ENCODE measurements at places on chromosomes 11 and 22. TPM values are rescaled to one million over a fixed set of nuclear protein-coding genes. Genes with fewer than 3 reads are reported as not detected.

Gene DUSP8
- 8.8 TPM for total RNA-seq

Gene INSC
- 0.87 TPM for total RNA-seq

Gene ANO5
- total RNA-seq, result 6.0 TPM

Gene GANAB
- 163 TPM for total RNA-seq

Gene SLC22A12
- total RNA-seq, result not detected

Gene OR51B5
- total RNA-seq, result 0.23 TPM

Gene ST3GAL4
- 192 TPM for total RNA-seq

Gene WNT7B
- 7.5 TPM for total RNA-seq

Gene SLC22A9
- not detected for total RNA-seq

GRCh38 chr11:35311331-35311730, 108.0 kb downstream of the SLC1A2 start:
- no peaks in the 10 kb centered on the region for H3K36me3 ChIP-seq
- no peak overlapping the region for H3K4me3 ChIP-seq
- DNase-seq, result no peak

DNA sequence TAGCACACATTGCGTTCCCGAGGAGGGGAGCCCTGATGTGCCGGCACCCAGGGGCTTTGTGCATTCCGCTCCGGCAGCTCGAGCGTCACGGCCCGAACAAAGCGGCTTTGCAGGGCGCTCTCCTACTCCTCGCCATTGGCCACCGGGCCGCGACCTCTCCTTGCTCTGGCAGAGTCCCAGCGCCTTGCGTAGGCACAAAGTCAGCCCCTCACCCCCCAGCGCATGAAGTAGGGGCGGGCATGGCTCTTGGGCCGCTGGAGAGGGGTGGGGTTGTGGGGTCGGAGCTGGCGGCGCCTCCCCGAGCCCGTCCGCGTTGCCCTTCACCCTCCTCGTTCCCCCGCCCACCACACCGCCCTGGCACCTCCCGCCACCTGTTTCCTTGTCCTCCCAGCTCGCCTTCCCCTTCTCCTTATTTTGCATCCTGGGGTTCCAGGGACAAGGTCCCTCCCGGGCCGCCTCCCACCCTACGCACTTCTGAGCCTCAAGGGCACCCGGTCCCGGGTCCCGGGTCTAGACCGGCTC, 753 bp upstream of the PPARA start:
- H3K27me3 ChIP-seq, result no peaks in the 10 kb centered on the region
- peak overlapping the region; percentile 91 for H3K27ac ChIP-seq
- H3K4me3 ChIP-seq, result peak overlapping the region; percentile 82

DNA sequence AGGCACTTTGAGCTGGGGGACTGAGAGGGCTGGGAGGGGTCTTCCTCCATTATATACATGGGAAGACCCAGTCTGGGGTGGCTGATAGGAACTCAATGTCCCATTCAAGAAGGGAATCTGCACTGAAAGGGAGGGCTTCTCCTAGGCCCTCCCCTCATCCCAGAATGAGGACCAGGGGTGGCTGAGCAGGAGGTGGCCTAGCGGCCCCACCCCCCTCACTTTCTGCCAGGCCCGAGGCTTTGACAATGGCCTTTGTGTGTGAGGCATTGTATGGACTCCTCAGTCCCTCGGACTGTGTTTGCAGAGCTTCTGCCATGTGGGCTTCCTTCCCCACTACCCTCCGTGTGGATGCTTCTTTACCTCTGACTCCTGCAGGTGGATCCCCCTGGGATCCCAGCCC, 65.7 kb downstream of the NECTIN1 start:
- H3K4me3 ChIP-seq, result no peak overlapping the region
- H3K27me3 ChIP-seq, result no peaks in the 10 kb centered on the region
- no peaks in the 10 kb centered on the region for H3K36me3 ChIP-seq
- H3K27ac ChIP-seq, result no peak overlapping the region
- H3K4me1 ChIP-seq, result peaks cover 7% of the 10 kb centered on the region

DNA sequence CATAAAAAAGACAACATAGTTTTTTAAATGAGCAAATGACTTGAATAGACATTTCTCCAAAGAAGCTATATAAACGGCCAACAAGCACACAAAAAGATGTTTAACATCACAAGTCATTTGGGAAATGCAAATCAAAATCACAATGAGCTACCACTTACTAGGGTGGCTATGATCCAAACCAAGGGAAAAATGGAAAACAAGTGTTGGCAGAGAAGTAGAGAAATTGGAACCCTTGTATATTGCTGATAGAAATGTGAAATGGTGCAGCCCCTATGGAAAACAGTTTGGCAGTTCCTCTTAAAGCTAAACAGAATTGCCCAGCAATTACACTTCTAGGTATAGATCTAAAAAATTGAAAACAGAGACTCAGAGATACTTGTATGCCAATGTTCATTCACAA, 29.0 kb downstream of the PAMR1 start:
- no peak for DNase-seq
- no peaks in the 10 kb centered on the region for H3K27me3 ChIP-seq
- no peaks in the 10 kb centered on the region for H3K36me3 ChIP-seq
- H3K27ac ChIP-seq, result no peak overlapping the region
- H3K4me1 ChIP-seq, result no peaks in the 10 kb centered on the region

- no peaks in the 10 kb centered on the region for H3K4me1 ChIP-seq
- H3K27ac ChIP-seq, result no peak overlapping the region
- no peaks in the 10 kb centered on the region for H3K36me3 ChIP-seq
- peaks cover 8% of the 10 kb centered on the region for H3K27me3 ChIP-seq
- no peak for DNase-seq
Observed at GRCh38 chr11:19355601-19356000, 114.9 kb upstream of the E2F8 start.

DNA sequence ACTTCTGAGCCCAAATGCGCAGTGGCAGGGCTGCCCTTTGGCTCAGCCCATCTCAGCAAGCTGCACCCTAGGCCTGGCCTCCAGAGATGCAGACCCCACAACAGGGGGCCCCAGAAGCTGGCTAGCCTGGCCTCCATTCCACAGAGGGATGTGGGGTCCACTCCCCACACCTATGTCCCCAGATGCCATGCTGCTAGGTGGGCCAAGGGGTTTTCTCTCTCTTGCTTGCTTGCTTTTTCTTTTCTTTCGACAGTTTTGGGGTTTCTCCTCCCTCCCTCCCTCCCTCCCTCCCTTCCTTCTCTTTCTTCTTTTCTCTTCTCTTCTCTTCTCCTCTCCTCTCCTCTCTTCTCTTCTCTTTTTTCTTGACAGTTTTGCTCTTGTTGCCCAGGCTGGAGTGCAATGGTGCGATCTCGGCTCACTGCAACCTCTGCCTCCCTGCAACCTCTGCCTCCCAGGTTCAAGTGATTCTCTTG, 9.6 kb downstream of the SCARF2 start:
- H3K36me3 ChIP-seq, result no peaks in the 10 kb centered on the region
- H3K27me3 ChIP-seq, result no peaks in the 10 kb centered on the region
- no peak for DNase-seq
- peaks cover 8% of the 10 kb centered on the region for H3K4me1 ChIP-seq
- H3K4me3 ChIP-seq, result no peak overlapping the region
- H3K27ac ChIP-seq, result no peak overlapping the region

GRCh38 chr22:25110846-25111578, 88.6 kb upstream of the CRYBB3 start:
- H3K27ac ChIP-seq, result peak overlapping the region; percentile 81
- peak overlapping the region; percentile 50 for H3K4me3 ChIP-seq
- peak; percentile 88 for DNase-seq
- peaks cover 3% of the 10 kb centered on the region for H3K4me1 ChIP-seq
- H3K36me3 ChIP-seq, result no peaks in the 10 kb centered on the region

DNA sequence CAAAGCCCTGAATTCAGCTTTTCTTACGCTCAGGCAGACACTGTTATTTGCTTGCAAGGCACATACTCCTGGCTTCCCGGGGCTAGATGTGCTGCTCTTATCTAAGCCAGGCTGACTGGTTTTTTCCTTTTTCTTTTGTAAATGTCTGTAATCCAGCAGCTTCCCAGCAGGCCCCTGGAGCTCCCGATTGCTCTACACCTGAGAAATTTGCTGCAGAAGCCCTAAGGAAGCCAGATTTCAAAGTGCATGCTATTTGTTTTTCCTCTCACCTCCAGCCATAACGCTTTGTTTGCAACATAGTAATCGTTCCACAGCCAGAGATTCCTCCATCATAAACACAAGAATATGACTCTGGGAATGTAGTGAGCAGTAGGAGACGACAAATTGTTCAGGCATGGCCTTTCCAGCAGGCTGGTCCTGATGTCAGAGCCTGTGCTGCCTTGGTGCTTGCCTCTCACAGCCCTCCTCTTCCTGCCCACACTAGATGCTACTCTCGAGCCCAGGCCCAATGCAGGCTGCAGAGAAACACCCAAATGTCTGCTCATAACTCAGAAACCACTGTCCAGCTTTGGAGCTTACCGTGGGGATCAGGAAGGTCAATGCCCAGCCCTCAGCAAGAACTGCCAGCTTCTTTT, 54.7 kb upstream of the SLC6A5 start:
- no peaks in the 10 kb centered on the region for H3K27me3 ChIP-seq
- H3K27ac ChIP-seq, result no peak overlapping the region
- no peak overlapping the region for H3K4me3 ChIP-seq
- DNase-seq, result no peak
- no peaks in the 10 kb centered on the region for H3K4me1 ChIP-seq

GRCh38 chr22:46732513-46732912, 5.5 kb downstream of the CERK start:
- H3K27me3 ChIP-seq, result no peaks in the 10 kb centered on the region
- no peak overlapping the region for H3K4me3 ChIP-seq
- H3K4me1 ChIP-seq, result peaks cover 3% of the 10 kb centered on the region
- H3K27ac ChIP-seq, result no peak overlapping the region

DNA sequence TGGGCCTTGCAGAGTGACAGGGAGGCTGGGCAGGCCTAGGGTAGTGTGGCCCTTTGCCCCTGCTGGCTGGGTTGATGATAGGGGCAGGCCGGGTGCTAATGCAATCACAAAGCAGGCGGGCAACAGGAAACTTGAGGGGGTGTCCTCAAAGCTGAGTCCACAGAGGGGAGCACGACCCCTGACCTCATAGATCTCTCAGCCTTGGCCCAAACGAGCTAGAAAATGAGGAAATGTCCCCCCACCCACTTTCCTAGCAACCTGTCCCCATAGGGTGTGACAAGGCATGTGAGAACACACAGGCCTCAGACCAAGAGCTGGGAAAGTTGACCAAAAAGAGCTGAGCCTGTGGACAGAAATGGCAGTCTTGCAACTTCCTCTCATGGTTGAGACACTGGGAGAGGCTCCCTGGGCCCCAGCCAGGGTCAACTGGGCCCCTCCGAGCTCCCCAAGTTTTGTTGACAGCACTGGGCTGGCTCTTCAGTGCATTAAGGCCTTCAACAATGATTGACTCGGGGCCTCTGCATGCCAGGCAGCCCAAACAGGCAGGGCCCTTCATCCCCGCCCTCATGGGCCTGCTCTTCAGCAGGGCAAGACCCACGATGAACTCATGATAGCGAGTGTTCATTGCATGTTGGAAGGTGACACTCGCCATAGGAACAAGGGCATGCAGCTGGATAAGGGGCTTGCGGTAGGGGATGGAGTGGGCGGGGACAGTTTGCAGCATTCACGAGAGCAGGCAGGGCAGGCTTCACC, 9.8 kb upstream of the SPI1 start:
- H3K27ac ChIP-seq, result no peak overlapping the region
- no peak overlapping the region for H3K4me3 ChIP-seq
- H3K27me3 ChIP-seq, result no peaks in the 10 kb centered on the region
- H3K36me3 ChIP-seq, result no peaks in the 10 kb centered on the region

GRCh38 chr11:121476379-121477032, 23.7 kb upstream of the SORL1-AS1 start:
- no peak overlapping the region for H3K4me3 ChIP-seq
- H3K36me3 ChIP-seq, result no peaks in the 10 kb centered on the region
- H3K27me3 ChIP-seq, result no peaks in the 10 kb centered on the region
- H3K27ac ChIP-seq, result peak overlapping the region; percentile 71

DNA sequence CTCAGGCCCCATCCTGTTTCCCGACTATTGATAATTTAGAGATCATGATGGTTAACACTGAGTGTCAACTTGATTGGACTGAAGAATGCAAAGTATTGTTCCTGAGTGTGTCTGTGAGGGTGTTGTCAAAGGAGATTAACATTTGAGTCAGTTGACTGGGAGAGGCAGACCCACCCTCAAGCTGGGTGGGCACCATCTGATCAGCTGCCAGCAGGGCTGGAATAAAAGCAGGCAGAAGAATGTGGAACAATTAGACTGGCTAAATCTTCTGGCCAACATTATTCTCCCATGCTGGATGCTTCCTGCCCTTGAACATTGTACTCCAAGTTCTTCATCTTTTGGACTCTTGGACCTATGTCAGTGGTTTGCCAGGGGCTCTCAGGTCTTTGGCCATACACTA, 1170.0 kb upstream of the CNTN5 start:
- no peaks in the 10 kb centered on the region for H3K27me3 ChIP-seq
- no peak for DNase-seq
- no peaks in the 10 kb centered on the region for H3K4me1 ChIP-seq
- no peaks in the 10 kb centered on the region for H3K36me3 ChIP-seq
- H3K4me3 ChIP-seq, result no peak overlapping the region

DNA sequence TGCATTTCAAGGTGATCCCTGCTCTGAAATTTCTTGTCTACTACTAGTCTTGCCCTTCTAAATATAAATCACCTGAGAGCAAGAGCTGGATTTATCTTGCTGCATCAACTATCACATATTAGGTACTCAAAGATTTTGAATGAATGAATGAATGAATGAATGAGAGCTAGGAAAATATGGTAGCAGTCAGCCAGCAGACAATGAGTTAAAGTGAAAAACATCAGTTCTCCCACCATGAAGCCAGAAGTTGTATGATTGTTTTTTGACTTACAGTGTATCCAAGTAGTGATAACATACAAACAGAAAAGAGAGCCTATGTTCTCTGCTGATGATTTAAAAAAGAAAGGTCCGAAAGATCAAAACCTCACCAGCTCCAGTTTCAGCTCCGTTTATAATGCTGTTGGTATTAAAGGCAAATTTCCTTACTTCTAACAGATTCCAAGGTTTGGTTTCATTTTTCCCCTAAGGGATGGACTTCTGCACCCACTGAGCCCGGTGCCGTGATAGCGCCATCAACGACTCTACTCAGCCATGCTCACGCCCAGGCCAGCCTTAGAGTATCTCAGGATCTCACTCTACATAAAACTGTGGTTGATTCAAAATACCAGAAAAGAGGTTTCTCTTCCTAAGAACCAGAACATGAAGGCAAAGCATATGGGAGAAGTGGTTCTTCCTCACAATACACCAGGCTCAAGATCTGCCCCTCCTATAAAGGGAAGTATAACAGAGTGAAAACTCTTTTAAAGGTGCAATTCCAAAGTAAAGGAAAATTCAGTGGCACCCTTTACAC, 92.0 kb downstream of the SGSM3 start:
- no peak for DNase-seq
- H3K4me3 ChIP-seq, result no peak overlapping the region
- no peaks in the 10 kb centered on the region for H3K4me1 ChIP-seq
- H3K36me3 ChIP-seq, result no peaks in the 10 kb centered on the region
- H3K27me3 ChIP-seq, result no peaks in the 10 kb centered on the region

- H3K4me3 ChIP-seq, result no peak overlapping the region
- peaks cover 13% of the 10 kb centered on the region for H3K4me1 ChIP-seq
- peak overlapping the region; percentile 4 for H3K27ac ChIP-seq
- no peaks in the 10 kb centered on the region for H3K27me3 ChIP-seq
- no peaks in the 10 kb centered on the region for H3K36me3 ChIP-seq
Observed at GRCh38 chr11:727859-728748, 19.2 kb upstream of the TALDO1 start.

GRCh38 chr11:68968306-68969250, 12.2 kb downstream of the MRGPRD start:
- H3K4me3 ChIP-seq, result no peak overlapping the region
- no peaks in the 10 kb centered on the region for H3K36me3 ChIP-seq
- no peak for DNase-seq
- H3K27me3 ChIP-seq, result no peaks in the 10 kb centered on the region
- no peaks in the 10 kb centered on the region for H3K4me1 ChIP-seq
